ENCODE measurements at places on chromosomes 1 and 21. TPM values are rescaled to one million over a fixed set of nuclear protein-coding genes. Genes with fewer than 3 reads are reported as not detected.

TTC39A gene
- 0.38 TPM for total RNA-seq

KMO gene
- total RNA-seq: 53.6 TPM

DCAF6 gene
- total RNA-seq: 23.1 TPM

LEPR gene
- 0.51 TPM for total RNA-seq

HOOK1 gene
- total RNA-seq: 9.9 TPM

COL6A2 gene
- 0.40 TPM for total RNA-seq

CFHR5 gene
- total RNA-seq: not detected

RPE65 gene
- not detected for total RNA-seq

BARHL2 gene
- total RNA-seq: not detected

PIP5K1A gene
- 77.7 TPM for total RNA-seq

NBPF6 gene
- not detected for total RNA-seq

OR14C36 gene
- not detected for total RNA-seq

MRAP gene
- total RNA-seq: not detected

ZNF670 gene
- total RNA-seq: 6.1 TPM

HSD3B2 gene
- not detected for total RNA-seq

YTHDF2 gene
- 81.2 TPM for total RNA-seq

FABP3 gene
- total RNA-seq: 0.49 TPM

EXTL1 gene
- total RNA-seq: not detected

SERTAD4 gene
- not detected for total RNA-seq

AUNIP gene
- 0.64 TPM for total RNA-seq

TSPAN1 gene
- not detected for total RNA-seq

SPRR5 gene
- total RNA-seq: not detected

LCE3E gene
- not detected for total RNA-seq

NFIA gene
- total RNA-seq: 0.13 TPM

FCN3 gene
- total RNA-seq: not detected

ST6GALNAC3 gene
- total RNA-seq: 12.6 TPM

PADI3 gene
- not detected for total RNA-seq

BATF3 gene
- total RNA-seq: 25.2 TPM

KCNT2 gene
- total RNA-seq: not detected

SPATA45 gene
- total RNA-seq: not detected

LCE1A gene
- not detected for total RNA-seq

CNN3 gene
- total RNA-seq: 11.8 TPM

INSRR gene
- total RNA-seq: not detected

All from activated B cell treated with CpG ODN at 0.5 μM for 24 hours (primary cell).